Left renal pelvis (tissue), 4 donors: ENCODE measurements at places on chromosomes 11 and 22.

GRCh38 chr11:14519597-14519916 is 629 bp downstream of the PSMA1 start:
- DNase-seq, result no peak

- no peak for DNase-seq
These were observed 160.4 kb downstream of the BRD1 start for GRCh38 chr22:49667236-49667635.

DNA sequence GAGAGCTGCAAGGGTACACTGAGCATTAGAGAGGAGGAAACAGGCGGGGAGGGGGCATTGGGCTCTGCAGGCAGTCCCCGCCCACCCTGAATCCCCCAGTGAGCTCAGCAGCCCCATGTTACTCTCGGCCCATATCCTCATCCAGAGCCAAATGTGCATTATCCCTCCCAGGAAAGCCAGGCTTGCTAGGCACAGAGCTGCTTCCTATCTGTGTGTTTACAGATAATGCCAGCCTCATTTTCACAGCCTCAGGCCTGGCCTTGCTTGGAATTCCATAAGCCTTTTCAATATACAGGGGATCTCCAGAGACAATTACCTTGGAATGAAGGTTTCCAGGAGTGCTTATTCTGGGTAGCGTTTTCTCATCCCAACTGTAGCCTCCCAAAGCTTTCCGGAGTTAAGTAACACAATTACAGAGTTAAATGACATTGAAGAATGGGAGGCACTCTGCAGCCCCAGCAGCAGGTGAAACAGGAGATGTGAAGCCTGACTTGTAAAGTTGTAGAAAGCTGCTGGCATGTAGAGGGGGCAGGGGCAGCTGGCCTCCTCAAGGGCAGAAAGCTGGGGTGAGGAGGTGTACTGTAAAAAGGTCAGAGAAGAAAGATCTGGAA is 91.5 kb upstream of the TBCEL start:
- DNase-seq, result no peak

DNA sequence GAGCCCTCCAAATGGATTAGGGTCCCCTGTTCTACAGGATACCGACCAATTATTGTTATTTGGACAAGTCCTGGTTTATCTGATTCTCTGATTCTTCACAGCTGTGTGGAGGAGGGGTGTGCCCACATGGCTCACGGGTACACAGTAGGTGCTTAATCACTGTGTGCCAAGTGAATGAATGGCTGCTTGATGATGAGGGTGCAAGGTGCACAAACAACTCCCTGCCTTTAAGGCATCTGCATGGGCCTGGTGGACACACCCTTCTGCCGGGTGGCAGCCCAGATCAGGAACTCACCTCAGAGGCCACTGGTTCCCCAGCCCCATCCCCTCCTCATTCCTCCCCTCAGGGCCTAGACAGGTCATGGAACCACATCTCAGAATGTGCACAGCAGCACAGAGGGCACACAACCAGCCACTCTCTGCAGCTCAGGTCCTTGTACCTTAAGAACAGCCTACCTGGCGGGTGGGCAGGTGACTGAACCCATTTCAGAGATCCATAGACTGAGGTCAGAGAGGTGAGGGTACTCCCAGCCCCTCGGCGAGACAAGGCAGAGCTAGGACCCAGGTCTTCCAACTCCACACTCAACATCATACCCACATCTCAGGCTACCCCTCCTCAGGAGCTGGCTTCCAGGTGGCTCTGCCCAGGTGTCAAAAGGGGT is 50.3 kb downstream of the SHANK2 start:
- no peak for DNase-seq

- DNase-seq, result no peak
These were observed 12.4 kb upstream of the KLHL35 start for GRCh38 chr11:75445315-75445953.

DNA sequence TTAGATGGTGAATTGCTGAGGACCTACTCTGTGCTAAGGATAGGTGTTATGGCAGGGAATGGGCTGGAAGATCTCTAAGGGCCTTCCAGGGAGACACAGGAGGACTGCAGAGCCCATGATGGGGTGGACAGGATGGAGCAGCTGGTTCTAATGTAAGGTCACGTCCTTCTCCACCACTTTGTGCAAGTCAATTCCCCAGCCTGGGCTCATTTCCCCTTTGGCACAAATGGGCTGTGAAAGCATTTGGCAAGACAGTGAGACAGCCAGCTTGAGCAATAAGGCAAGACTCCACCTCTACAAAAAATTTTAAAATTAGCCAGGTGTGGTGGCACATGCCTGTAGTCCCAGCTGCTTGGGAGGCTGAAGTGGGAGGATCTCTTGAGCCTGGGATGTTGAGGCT is 81.4 kb upstream of the THY1 start:
- DNase-seq, result no peak

DNA sequence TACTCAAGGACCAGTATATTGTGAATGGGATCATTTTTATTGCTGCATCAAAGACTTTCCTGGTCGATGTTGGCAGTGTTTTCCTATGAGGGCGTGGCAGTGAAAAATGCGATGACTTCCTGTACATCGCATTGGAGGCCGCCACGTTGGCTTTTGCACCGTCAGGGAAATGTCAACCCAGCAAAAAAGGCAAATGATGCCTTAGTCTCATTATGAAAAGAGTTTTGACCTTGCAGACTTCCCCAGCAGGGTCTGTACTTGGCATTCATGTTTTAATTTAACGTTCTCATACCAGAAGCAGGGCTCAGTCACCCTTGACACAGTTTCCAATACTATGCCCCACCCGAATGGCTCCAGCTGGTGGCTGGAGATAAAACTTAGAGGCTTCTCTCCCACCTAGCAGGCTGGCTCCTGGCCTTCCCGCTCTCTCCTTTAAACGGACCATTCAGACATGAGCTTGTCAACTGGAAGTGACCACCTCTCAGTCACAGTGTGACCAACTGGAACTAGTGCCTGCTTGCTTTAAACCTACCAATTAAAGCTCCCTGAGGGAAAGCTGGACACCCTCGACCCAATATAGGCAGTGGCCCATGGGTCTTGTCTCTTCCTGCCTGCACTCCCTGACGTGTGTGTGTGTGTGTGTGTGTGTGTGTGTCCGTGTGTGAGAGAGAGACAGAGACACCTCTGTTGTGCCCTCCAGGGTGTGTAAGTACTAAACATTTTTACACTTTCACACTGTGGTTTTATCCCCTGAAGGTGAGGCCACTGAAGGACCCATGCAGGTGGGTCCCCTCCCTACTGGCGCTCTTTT is 8.7 kb upstream of the GDPD5 start:
- no peak for DNase-seq

- DNase-seq, result no peak
These were observed 37.6 kb downstream of the CLDN25 start for GRCh38 chr11:113817162-113817561.

DNA sequence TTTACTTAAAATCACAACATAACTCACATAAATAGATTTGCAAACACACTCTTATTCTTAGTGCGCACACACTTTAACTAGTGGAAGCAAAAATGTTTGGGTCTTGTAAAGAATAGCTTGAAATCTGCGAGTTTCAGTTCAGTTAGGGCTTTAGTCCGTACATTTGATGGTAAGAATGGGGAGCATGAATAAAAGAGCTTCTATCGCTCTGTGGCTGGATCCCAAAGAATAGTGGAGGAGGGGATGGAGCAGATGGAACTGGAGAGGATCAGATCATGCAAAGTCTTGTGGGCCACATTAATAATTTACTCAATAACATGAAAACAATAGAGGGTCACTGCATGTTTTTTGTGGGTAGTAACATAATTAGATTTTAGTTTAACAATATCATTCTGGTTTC is 44.3 kb downstream of the DNHD1 start:
- no peak for DNase-seq

DNA sequence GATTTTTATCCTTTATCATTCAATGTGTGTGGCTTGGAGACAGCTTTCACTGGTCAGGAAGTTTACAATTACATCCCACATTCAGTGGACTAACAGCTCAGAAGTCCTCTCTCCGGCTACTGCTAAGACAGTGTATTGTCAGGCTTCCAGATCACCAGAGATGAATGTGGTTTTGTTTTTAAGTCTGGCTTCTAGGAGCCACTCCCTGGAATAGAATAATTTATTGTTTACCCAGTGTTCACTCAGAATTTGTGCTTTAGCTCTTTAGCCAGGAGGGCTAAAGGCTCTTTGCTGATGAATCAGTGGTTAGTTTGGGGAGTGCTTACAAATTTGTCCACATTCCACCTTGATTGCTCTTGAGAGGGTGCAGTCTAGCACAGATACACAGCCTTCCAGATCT is 26.5 kb downstream of the TRIM77 start:
- DNase-seq, result no peak

DNA sequence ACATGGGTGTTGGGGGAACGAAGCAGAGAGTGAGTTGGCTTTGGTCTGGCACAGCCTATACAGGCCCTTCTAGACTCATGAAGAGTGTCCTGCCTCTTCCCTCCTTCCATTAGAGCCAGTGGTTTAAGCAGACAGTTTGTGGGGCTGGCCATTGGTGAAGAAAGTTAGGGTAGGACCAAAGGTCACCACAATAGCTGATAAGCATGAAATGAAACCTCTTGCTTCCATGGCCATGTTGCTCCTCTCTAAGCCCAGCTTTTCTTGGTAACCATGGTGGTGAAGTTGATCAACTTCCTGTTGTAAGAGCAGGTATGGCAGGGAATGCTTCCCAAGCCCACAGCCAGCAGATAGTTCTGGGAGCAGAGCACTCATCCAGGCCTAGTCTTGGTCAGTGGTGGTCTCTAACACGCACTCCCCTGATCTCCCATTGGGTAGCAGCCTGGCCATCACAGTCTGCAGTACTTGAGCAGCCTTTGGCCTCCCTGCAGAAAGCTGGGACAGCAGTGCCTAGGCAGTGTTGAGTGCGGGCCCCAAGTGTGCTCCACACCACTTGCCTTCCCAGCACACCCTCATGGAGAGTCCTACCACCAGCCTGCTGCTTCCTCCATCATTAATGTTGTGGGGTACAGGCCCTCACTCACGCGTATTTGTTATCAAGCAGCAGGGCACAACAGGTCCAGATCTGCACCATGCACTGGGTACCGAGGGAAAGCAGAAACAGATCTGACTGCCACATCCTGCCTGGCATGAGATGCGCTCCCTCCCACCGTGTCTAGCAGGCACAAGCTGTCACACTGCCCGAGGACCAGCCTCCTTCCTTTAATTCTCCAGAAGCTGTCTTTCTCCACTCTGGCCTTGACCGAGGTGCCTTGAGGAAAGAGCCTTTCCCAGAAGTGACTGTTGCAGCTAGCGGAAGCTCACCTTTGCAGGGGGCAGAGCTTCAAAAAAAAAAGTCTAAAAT is 65.8 kb upstream of the SUSD2 start:
- no peak for DNase-seq

- no peak for DNase-seq
These were observed 18.6 kb downstream of the POLR3H start for GRCh38 chr22:41525450-41526225.

- no peak for DNase-seq
These were observed 25.0 kb downstream of the ADA2 start for GRCh38 chr22:17194213-17194612.

DNA sequence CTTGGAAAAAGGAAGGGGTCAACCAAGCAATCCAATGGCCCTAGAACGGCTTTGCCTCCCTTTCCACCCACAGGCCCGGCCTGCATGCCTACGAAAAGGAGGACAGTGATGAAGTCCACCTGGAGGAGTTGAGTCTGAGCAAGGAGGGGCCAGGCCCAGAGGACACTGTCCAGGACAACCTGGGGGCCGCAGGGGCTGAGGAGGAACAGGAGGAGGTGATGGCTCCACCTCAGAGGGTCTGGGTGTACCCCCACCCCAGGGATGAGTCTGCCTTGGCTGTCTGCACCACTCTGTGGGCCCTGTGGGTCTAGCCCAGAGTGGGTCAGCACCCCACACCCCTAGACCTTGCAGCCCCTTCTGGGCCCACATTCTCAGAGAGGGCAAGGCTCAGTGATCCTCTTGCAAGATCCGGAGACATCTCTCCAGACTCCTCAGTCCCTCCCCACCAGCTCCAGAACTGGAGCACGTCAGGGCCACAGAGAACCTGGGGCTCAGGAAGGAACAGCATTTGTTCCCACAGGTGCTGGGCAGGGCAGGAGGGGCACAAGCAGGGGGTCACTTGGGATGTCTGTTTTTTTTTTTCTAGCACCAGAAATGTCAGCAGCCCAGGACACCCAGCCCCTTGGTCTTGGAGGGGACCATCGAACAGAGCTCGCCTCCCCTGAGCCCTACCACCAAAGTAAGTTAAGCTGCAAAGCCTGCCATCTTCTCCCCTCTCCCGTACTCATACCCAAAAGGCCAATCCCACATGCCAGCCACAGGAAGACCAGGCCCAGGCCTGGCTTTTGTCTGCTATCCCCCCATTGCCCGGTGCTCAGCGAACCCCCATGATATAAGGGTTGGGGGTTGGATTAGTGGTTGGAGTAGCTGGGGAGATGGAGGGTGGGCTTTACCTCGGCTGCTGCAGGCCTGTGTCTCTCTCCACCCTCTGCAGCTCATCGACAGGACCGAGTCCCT is 8.1 kb downstream of the PRR33 start:
- no peak for DNase-seq

GRCh38 chr11:16778876-16779275 is 40.4 kb downstream of the C11orf58 start:
- DNase-seq, result no peak

- no peak for DNase-seq
These were observed 238.7 kb upstream of the PLET1 start for GRCh38 chr11:112499153-112499880.

DNA sequence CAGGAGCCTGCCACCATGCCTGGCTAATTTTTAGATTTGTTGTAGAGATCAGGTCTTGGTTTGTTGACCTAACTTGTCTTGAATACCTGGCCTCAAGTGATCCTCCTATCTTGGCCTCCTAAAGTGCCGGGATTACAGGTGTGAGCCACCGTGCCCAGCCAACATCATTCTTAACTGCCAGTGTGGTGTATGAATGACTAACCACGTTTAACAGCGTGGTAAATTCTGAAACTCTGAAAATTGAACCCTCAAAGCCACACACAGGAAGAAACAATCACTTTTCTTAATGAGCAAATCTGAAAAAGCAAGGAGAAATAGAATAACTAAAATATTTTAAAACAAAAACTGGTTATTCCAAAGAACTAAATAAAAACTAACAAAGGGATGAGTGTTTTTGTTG is 7.4 kb downstream of the TMEM9B start:
- no peak for DNase-seq

DNA sequence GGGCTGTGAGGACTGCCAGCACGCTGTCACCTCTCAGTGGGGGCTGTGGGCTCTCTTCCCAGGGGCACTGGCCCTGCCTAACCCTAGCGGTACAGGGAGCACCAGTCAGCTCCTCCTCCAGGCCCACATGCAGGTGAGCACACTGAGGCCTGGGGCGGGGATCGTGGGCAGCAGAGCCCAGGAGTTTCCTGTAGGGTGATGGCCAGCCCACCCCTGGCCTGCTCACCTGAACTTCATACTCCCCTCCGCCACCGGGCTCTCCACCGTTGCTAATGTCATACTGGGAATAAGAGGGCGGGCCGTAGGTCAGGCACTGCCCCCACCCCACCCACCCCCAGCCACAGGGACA is 10.0 kb upstream of the TREH start:
- DNase-seq, result no peak
